ENCODE measurements at places on chromosomes 3 and 15. TPM values are rescaled to one million over a fixed set of nuclear protein-coding genes. Genes with fewer than 3 reads are reported as not detected.

The AQR gene
- 41.4 TPM for total RNA-seq

- DNase-seq, result no peak
Observed at GRCh38 chr3:81789691-81790090, 28.2 kb upstream of the GBE1 start.

GRCh38 chr3:60391292-60391691, 860.0 kb downstream of the FHIT start:
- no peak for DNase-seq

The UBA3 gene
- total RNA-seq, result 47.1 TPM

The POMGNT2 gene
- 10.1 TPM for total RNA-seq

GRCh38 chr3:61808526-61808925, 247.2 kb downstream of the PTPRG start:
- DNase-seq, result no peak

Measured in Panc1 (cell line).